NCI-H1417 (cell line): ENCODE measurements at places on chromosomes 11 and 22.

DNA sequence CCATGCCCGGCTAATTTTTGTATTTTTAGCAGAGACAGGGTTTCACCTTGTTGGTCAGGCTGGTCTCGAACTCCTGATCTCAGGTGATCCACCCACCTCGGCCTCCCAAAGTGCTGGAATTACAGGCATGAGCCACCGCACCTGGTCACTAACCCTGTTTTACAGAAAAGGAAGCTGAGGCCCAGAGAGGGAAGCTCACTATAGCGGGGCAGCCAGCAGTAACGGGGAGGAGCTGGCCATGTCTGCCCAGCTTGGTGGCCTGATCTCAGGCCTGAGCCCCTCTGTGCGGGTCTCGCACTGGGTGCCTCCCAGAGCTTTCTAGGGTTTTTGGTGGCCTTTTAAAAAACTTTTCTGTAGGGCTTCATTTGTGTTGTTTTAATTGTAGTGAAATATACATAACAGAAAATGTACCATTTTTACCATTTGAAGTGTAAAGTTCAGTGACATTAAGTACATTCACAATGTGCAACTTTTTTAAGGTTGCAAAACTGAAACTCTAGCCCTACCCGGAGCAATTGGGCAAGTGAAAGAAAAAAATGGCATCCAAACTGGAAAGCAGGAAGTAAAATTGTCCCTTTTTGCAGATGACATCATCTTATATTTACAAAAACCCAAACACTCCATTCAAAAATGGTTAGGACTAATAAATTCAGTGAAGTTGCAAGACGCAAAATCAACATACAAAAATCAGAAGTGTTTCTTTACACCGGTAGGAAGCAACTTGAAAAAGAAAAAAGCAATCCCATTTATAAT, 14.5 kb upstream of the CYTH4 start:
- no peak for DNase-seq

GRCh38 chr11:123755344-123755743, 1.0 kb upstream of the OR6X1 start:
- DNase-seq = no peak

DNA sequence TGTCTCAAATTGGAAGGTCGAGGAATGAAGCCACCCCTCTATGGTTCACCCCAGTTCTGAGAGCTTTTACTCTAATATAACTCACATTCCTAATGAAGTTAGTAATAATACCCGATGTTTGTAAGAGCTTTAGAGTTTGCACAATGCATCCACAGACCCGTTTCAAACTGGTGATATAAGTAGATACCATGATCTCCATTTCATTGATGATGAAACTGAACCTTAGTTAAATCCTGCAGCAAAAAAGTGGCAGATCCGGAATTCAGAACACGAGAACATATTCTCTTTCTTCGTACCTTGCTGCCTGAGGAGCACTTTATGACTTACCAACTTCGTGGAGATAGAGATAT, 757 bp upstream of the RBFOX2 start:
- DNase-seq = no peak

GRCh38 chr11:15198284-15198683, 83.6 kb downstream of the INSC start:
- DNase-seq = no peak

- DNase-seq = no peak
These were observed 4.2 kb upstream of the LRRC32 start for GRCh38 chr11:76674517-76675400.

GRCh38 chr11:95595541-95595940, 194.0 kb downstream of the FAM76B start:
- no peak for DNase-seq
